ENCODE measurements at places on chromosomes 5 and 9.

DNA sequence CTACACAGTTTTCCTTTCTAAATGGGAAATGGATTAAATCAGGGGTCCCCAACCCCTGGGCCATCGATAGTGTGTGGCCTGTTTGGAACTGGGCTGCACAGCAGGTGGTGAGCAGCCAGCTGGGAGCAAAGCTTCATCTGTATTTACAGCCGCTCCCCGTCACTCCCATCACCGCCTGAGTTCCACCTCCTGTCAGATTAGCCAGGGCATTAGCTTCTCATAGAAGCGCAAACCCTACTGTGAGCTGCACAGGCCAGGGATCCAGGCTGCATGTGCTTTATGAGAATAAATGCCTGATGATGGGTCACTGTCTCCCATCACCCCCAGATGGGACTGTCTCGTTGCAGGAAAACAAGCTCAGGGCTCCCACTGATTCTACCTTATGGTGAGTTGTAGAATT is 41.2 kb upstream of the FLT4 start:
- no peak for DNase-seq

GRCh38 chr9:78707080-78707479 is 410.2 kb downstream of the PSAT1 start:
- no peak for DNase-seq

- DNase-seq, result peak; percentile 62
These were observed 752 bp upstream of the ANKH start for GRCh38 chr5:14872070-14872989.

- no peak for DNase-seq
These were observed 112.6 kb downstream of the TMC1 start for GRCh38 chr9:72633966-72634365.

DNA sequence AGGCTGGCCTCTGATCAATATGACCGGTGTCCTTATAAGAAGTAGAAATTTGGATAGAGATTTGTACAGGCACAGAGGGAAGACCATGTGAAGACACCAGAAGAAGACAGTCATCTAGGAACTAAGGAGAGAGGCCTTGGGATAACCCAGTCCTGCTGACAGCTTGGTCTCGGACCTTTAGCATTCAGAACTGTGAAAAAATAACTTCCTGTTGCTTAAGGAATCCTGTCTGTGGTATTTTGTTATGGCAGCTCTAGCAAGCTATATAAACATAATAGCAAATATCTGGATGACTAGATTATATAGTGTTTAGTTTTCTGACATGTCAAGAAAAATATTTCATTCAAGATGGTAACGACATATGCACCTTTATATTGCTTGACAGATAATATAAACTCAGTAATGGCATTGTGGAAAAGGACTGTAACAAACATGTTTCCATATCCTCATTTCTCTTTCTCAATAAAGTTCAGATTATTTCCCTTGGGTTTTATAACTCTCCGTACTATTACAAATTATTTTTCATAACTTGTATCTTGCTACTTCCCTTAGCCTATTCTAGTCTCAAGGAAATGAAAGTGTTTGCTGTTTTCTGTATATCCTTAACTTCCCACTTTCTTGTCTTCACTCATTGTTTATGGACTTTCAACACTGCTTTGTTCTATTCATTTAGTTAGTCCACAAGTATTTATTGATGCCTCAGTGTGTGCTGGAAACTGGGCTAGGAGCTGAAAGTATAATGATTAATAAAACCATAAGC is 62.4 kb downstream of the KIAA1958 start:
- DNase-seq, result no peak

GRCh38 chr5:136309376-136309775 is 56.0 kb downstream of the TRPC7 start:
- DNase-seq, result no peak

DNA sequence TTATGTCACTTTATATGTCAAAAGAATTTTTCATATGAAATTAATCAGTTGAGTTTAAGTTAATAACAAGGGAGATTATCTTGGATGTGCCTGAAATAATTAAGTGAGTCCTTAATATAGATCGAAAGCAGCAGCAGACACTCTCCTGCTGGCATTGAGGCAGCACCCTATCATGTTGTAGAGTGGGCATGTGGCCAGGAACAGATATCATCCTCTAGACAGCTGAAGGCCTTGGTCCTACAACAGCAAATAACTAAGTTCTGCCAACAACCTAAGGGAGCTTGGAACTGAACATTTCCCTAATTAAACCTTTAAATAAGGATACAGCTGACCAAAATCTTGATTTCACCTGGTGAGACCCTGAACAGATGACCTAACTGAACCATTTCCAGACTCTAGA is 25.8 kb upstream of the UGT3A1 start:
- DNase-seq, result no peak

- no peak for DNase-seq
These were observed 62.4 kb downstream of the MARCHF3 start for GRCh38 chr5:126967808-126968466.

GRCh38 chr9:135674977-135675376 is 11.9 kb downstream of the LCN9 start:
- DNase-seq, result no peak

GRCh38 chr5:95519681-95520080 is 35.1 kb downstream of the SKIC3 start:
- DNase-seq, result no peak

DNA sequence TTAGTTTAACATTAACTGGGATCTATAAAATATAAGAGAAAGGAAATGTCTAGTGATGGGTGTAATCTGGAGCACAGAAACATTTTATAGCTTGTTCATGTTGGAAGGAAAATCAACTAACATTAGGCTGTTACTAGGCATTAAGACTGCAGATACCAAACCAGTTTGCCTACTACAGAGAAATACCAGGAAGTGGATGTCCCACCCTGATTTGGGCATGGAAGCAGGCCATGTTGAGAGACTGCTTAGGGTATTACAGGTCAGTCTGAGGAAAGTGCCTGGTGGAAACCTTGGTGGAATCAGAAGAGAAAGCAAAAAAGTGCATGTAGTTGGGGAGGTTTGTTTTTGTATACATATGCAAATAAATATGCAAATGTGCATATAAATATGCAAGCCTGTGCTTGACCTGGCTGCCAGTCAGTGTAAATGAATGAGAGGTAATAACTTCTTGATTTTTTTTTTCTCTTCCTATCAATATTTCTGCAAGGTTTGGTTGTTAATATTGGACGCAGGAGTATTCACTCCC is 9.6 kb upstream of the CCDC112 start:
- no peak for DNase-seq

DNA sequence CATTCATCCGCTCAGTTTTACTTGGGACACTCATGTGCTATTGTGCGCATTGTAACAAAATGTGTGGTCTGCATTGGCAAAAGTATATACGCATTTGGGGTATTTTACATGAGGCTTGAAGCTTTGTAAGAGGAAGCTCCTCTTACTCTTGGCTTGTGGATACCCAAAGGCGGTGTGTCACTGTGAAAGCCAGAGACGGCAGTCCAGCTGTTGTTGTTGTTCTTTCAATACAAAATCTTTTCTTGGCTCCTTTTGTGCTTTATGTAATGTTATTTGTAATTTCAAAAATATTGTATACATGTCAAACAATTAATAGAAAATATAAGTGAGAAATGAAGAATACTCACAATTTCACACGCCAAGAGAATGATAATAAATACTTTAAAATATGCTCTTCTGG is 128.3 kb upstream of the MOCS2 start:
- DNase-seq, result no peak

GRCh38 chr9:117245175-117245829 is 169.6 kb downstream of the ASTN2 start:
- DNase-seq, result no peak

- no peak for DNase-seq
These were observed 217.3 kb upstream of the RASEF start for GRCh38 chr9:83280268-83280667.

- no peak for DNase-seq
These were observed 625.5 kb upstream of the WWC1 start for GRCh38 chr5:167665841-167666375.

DNA sequence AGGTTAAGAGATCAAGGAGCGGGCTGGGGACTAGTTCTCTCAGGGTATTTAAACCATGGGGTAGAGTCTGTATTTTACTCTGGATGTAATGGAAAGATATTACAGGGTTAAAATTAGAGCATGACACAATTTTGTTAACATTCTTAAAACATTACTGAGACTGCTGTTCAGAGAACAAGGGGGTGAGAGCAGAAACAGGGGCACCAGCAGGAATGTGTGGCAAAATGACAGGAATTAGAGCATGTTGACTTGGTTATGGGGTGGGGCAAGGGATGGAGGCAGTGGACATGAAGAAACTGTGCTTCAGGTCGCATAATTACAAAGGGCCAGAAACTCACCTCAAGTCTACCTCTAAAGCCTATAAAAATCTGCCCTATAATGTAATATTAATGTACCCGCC is 75.0 kb downstream of the TMEM232 start:
- no peak for DNase-seq

- no peak for DNase-seq
These were observed 66.7 kb downstream of the MRPL36 start for GRCh38 chr5:1732945-1733344.

GRCh38 chr5:174560861-174561260 is 163.5 kb upstream of the MSX2 start:
- no peak for DNase-seq

- DNase-seq, result no peak
These were observed 1.4 kb downstream of the ZMYND19 start for GRCh38 chr9:137588891-137589290.

GRCh38 chr5:93874491-93874890 is 133.1 kb upstream of the POU5F2 start:
- DNase-seq, result no peak

DNA sequence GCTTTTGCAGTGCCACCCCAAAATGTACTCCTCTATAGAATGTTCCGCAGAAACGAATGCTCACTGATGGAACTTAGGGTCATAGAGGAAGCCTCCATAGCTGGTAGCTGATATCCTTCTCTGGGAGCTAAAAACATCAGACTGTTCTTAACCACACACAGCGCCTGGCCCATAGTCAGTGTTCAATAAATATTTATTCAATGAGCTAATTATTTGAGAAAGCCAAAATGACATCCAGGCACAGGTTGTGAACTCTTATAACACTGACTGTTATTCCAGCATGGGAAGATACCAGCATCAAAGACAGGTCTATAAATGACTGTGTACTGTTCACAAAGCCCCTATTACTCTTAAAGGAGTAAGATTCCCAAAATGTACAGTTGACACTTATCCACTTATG is 12.9 kb downstream of the GDF9 start:
- no peak for DNase-seq

DNA sequence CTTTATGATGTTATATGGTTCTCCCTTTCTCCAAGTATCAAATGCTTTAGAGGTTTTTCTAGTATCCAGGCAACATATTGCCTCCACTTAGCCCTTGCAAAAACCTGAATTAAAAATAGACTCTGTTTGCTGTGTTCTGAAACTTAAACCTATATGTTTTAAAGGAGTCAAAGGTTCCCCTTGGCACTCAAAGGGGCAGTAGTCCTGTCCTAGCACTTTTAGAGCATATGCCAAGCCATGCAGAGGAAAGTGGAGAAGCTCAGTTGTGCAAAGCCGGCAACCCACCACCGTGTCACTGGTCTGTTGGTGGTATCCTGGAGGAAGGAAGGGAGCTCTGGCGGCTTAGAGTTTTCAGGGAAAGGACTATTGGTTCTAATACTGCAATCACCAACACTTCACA is 154.3 kb downstream of the PIP5K1B start:
- no peak for DNase-seq

GRCh38 chr5:173324115-173325001 is 3.9 kb downstream of the STC2 start:
- no peak for DNase-seq

GRCh38 chr5:163094492-163095180 is 342.8 kb upstream of the CCNG1 start:
- no peak for DNase-seq

- no peak for DNase-seq
These were observed 618 bp downstream of the TNPO1 start for GRCh38 chr5:72817076-72817481.

Measured in activated CD4-positive, CD25-positive, alpha-beta regulatory T cell treated with anti-CD3 and anti-CD28 coated beads, Interleukin-2, amount 50 U/mL, for 72 hours (primary cell).